NCI-H226 (cell line): ENCODE measurements at places on chromosomes 6 and 20.

DNA sequence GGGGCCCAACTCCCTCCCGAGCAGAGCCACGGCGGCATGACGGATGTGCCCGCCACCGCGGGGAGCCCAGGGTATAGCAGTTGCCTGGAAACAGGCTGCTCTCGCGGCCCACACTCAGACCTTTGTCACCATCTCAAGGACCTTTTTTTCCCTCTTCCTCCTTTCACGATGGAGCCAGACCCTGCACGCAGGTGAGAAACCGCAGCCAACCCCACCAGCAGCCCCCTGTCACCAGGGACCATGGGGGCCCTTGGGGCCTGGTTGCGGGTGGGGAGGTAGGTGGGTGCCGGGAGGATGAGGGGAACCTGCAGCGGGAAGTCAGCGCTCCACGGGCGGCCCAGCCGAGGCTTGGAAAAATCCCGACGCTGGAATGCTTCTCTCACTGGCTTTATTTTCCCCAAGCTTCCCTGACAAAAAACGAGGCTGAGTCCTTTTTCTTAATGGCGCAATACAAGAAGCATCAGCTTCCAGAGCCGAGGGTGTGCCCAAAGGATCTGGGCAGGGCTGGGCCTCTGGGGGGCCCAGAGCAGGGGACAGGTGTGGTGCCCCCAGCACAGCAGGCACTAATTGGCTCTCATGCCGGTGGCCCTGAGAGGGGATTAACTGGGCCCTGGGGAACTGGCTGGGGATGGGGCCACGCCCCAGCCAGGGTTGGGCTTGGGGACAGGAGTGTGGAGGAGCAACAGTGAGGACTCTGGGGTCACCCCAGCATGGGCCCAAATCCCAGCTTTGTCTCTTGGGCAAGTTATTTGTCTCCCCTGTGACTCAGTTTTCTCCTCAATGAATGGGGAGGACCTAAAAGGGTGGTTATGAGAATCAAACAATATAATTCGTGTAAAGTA, 23.9 kb downstream of the NOL4L start:
- DNase-seq, result no peak

DNA sequence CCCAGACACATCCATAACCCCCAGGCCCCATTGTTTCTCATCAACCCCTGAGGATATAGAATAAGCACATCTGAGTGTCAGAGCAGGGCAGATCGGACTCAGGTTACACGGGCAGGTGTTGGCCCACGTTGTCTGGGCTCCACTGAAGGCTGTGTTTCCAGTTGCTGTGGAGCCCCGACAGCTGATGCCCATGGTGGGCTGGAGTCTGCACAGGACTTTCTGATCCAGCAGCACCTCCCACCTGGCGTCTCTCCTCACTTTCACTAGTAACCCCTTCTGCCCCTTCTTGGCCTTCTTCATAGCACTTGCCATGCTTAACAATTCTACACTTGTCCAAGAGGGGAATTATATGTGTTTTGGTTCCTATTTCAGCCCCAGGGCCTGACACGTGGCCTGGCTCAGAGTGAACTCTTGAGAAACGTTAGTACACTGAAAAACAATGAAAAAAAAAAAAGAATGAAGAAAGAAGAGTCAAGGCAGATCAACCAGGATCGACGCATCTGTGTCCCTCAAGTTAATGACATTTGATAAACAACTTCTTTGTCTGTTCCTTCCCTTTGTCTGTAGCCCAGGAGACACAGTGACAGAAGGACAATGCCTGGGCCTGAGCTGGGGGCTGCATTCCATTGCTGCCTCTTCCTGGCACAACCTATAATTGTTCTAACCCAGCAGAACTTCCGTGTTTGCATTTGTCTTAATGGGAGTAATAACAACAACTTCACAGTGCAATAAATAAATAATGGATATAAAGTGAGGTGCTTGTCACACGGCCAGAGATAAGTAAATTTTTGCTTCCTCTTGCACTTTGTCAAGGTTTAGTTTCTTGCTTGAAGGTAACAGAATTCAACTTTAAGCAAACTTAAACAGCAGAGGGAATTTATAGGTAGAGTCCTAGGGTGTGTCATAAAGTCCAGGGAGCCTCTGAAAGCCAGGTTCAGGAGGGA, 224.2 kb upstream of the SSTR4 start:
- DNase-seq, result no peak

DNA sequence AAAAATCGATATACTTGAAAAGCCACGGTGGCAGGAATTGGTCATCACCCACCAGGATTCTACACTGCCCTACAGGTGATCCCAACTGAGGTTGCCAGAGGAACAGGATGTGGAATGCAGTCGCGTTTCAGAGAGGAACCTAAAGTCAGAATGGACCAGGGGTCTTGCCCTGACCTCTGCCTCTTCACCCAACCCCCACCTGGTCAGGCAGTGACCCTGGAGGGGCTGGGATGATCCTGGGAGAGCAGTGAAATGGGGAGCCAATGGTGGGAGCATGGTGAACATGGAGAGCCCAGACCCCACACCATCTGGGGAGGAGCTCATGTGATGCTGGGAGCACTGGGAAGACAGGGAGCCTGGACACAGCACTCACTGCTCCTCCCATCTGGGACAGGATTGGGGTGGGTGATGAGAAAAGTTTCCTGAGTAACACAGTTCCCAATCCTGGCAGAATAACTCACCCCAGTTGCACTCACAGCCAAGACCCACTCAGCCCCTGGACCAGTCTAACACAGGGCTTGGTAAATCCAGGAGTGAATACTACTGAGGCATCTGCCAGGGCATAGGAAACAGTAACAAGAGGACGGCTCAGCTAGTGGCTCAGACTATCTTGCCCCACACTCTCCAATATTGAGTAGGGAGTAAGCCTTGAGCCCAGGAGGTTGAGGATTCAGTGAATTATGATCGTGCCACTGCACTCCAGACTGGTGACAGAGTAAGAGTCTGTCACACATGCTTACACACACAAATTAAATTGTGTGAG, 1.7 kb upstream of the ULBP2 start:
- DNase-seq, result no peak

- DNase-seq, result no peak
Measured at GRCh38 chr6:125120054-125120590, 33.5 kb upstream of the TPD52L1 start.

DNA sequence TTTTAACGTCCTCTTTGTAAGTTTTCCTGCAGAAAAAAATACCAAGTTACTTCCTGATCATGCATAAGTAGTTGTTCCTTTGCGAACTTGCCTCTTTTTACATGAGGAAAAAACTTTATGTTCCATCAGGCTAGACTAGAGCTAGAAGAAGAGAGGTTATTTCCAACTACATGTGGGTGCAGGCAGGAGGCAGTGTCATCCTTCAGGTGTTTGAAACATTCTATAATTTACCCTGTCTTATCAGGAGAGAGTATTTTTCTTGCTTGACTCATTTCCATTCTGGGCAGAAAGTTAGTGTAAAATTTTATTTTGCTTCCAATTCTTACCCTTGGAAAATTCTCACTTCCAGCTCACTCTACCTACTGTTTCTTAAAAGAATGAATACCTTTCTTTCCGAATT, 28.5 kb upstream of the EPHA7 start:
- DNase-seq, result no peak

- DNase-seq, result no peak
Measured at GRCh38 chr6:151413372-151414145, 22.2 kb upstream of the ZBTB2 start.

GRCh38 chr6:165181951-165182414, 127.4 kb downstream of the C6orf118 start:
- DNase-seq, result no peak
